CD4-positive, alpha-beta T cell treated with Interleukin-21 for 1 hour (primary cell): ENCODE measurements at places on chromosomes 4 and X.
A peak's percentile ranks its signal among the peaks of the same experiment; 100 is the strongest.

DNA sequence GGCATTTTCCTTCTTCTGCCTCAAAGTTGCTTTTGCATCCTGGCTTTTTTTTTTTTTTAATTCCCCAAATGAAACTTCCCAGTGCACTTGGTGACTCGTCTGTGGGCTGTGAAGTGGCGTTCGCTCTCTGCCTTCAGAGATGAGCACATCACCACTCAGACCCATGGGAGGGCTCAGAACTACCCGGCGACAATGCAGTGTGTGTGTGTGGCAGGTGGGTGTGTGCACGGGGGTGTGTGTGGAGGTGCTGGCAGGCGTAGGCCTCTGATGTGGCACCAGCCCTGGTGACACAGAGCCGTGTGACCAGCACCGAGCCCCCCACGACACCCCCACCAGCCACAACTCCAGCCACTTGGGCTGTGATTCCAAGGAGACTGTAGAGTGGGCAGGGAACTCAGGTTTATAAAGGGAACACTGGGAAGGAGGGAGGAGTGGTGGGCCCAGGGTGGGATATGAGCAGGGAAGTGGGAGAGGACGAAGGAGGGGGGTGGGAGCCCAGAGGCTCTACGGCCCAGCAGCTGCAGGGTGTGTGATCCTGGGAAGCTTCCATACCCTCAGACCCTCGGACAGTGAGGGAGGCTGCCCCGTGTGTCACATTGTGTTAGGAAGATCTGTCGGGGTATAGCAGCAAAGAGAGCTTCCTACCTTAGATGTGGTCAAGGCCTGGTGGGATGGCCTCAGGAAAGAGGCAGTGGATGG lies 6.0 kb upstream of the WFS1 start:
- no peak for DNase-seq

DNA sequence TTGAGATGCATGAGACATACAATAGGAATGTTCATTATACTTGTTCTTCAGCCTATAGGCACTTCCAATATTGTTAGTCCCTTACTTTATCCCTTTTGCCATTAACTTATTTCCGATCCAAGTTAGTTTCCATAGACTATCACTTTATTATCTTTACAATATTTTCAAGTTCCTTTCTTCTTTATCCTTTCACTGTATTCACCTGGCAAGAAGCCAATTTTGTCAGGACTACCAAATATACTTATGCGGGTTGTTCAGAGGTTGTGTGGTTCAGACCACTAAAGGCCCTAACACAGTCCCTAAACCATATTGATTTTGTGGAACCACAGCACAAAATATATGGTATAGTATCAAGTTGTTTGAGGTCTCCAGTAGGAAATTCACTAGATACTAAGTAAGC lies 245.0 kb upstream of the HTR2C start:
- DNase-seq, result no peak

DNA sequence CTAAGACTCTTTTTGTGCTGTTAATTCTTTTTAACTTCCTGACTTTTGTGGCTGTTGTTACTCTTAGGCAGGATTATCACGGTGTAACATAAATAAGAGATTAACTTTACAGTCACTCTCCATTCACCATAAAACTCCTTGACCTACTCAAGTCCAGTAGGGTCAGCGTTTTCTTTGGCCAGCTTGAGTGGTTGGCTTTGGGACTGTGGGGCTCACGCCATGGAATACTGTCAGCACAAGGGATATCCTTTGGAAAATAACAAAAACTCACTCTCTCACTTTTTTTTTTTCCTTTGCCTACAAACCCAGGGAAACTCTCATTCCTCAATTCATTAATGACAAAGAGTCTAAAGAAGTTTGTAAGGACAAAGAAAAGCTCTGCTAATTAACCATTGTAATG lies 89.4 kb upstream of the TLL1 start:
- DNase-seq, result no peak

- no peak for DNase-seq
These were observed 20.7 kb downstream of the SPANXC start for GRCh38 chrX:141221611-141222010.

- peak; percentile 59 for DNase-seq
These were observed at the start of gene TCEAL3 for GRCh38 chrX:103607364-103608305. Gene TCEAL3, plus strand, starts transcription at chrX:103607963. Its CDS starts 1,102 bp downstream, at chrX:103609065.

DNA sequence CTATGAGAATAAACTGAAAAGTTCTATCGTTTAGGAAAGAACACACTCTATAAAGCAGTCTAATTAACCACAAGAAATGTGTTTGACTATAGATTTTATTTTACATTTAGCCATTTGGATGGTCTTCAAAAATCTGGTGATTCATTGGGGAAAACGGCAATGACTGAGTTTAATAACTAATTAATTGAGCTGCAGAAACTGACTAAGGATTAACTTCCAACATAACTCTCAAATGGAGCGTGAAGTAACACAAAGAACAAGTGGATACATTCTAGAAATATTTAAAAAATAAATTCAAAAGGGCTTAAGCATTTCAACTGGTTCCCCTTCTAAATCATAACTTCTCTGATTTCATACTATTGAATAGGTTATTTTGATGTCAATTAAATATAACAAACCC lies 1582.4 kb downstream of the PCDH18 start:
- no peak for DNase-seq

GRCh38 chr4:165355900-165356300 lies 22.9 kb upstream of the CPE start:
- no peak for DNase-seq

GRCh38 chr4:180437601-180438000 lies 1805.6 kb upstream of the TENM3 start:
- no peak for DNase-seq

- DNase-seq, result no peak
These were observed 34.8 kb downstream of the LIN54 start for GRCh38 chr4:82975792-82976191.

DNA sequence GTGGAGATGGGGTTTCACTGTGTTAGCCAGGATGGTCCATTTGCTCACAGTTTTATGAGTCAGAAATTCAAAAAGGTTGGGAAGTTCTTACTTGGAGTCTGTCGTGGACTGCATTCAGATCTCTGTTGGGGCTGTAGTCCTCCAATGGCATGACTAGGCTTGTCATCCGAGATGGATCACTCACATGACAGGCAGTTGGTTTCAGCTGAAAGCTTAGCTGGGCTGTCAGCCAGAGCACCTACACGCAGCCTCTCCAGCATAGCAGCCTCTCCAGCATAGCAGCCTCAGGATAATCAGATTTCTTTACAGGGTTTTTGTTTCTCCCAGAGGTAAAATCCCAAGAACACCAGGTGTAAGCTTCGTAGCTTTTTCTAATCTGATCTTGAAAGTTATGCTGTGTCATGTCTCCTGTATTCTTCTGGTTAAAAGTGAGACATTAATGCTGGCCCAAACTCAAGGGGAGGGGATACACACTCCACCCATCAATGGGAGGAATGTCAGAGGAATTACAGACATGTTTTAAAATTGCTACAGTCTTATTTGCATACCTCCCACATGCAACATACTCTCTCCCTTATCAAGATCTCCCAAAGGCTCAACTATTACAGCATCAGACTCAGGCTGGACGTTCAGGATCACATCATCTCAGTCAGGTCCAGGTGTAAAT lies 31.6 kb upstream of the SOD3 start:
- no peak for DNase-seq

GRCh38 chrX:11591723-11592346 lies 73.9 kb downstream of the ARHGAP6 start:
- no peak for DNase-seq

- no peak for DNase-seq
These were observed 95.9 kb upstream of the FAT1 start for GRCh38 chr4:186819342-186820086.

DNA sequence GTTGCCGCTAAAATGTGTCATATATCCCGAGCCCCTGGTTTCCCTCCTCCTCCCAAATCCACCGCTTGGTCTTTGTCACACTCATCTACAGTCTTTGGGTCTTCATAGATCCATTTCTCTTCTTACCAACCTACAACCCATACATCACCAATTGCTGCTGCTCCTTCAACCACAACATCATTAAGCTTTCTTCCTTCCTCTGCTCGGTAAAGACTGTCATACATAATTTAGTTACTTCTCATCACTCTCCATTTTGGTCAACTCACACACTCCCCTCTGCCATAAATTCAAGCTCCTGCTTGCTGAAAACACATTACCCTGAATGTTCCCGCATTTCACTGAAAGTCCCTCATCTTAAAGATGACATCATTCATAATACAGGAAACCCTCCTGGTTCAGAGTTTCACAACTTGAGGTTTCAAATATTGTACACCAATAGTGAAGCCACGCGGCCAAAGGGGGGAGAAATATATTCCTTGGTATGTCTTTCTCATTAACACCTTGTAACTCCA lies 1.7 kb upstream of the DCTD start:
- DNase-seq, result peak; percentile 67

DNA sequence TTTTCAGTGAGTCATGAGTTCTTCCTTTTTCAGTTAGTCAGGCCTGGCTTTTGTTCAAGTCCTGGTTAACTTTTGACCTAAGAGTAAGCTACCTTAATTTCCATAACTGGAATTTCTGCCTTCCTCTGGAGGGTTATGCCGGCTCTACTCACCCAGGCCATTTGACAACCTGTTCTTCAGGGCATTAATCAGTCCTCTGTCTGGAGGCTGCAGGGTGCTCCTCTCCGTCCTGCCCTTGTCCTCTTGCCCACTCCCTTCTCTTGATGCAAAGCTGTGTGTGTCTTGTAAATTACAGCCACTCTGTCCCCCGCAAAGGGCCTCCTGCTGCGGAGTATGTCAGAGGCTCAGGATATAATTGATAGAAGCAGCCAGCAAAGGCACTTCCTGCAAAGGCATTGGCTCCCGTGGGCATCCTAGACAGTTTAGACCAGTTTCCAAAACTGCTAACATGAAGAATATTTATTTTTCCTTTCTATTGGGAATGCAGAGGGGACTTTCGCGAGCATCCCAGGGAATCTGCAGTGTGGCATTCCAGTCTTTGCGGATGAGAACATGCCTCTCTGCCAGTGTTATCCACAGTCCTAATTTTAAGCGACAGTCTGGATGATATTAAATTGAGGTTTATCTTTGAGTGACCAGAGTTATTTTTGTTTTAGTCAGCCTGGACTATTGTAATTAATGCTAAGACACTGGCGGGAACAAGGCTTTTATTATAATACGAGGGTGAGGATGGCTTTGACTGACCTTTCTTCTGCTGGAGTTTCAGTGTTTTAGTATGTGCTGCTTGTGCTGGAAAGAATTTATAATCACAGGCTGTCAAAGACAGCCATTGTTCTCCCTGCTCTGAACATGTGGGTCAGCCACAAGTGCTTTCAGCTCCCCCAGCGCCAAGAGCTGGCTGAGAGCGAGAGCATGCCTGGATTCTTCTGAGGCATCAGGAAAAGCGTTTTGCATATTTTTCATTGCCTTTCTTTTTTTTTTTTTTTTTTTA lies 74.2 kb downstream of the LIMCH1 start:
- DNase-seq, result no peak

GRCh38 chr4:153137677-153138630 lies 66.3 kb upstream of the TRIM2 start:
- no peak for DNase-seq

DNA sequence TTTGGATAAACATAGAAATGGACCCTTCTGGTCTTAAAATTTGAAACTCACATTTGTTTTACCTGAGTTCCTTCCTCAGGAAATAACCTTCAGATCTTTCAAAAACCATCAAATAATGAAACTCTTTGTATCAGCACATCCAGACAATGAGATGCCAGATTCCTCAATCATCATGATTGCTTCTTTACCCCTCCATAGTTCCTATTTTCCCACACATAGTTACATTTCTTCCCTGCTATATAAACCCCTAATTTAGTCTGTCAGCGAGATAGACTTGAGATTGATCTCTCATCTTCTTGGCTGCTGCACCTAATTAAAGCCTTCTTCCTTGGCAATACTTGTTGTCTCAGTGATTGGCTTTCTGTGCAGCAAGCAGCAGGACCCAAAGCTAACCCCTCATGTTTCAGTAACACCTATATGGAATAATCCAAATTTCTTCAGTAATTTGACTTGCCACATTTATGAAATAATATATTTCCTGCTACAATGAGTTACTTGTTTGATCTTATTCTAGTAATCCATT lies 83.9 kb upstream of the BANK1 start:
- DNase-seq, result no peak

- peak; percentile 47 for DNase-seq
These were observed 143.5 kb upstream of the GALNT7 start for GRCh38 chr4:173025131-173025530.

- DNase-seq, result no peak
These were observed 30.0 kb downstream of the WDR1 start for GRCh38 chr4:10086506-10087120.

- DNase-seq, result no peak
These were observed 500.1 kb downstream of the TRAM1L1 start for GRCh38 chr4:116585246-116585645.

DNA sequence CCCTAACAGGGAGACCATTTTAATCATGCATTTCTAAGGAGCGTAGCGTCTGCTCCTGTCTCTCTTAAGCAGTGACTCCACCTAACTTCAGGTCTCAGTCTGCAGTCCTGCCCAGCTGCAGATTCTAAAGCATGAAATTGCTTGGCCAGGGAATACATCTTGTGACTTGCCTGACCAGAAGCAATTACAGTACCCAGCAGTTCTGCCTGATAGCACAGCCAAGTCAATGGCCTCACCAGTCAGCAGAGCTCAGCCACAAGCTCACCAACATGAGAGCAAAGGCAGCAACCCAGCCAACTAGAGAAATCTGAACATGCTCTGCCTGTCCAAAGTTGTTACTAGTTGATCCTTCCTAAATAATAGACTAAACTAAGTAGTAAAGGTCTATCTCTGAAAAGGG lies 2011.9 kb upstream of the PCDH10 start:
- DNase-seq, result no peak

DNA sequence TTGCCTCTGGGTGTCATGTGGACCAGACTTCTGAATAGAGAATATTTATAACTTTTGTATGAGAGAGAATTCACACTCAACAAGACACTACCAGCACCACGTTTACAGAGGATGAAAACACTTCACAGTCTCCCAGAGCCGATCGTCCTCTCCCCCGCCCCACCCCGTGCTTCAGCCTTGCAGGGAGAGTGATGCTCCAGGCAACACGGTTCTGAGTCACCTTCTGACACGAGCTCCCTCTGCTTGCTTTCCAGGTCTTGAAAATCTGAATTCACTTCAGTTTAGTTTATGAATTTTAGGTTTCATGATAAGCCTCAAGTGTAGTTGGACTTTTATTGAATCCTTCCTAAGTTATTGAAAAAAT lies 59.8 kb downstream of the CPLX1 start:
- no peak for DNase-seq

DNA sequence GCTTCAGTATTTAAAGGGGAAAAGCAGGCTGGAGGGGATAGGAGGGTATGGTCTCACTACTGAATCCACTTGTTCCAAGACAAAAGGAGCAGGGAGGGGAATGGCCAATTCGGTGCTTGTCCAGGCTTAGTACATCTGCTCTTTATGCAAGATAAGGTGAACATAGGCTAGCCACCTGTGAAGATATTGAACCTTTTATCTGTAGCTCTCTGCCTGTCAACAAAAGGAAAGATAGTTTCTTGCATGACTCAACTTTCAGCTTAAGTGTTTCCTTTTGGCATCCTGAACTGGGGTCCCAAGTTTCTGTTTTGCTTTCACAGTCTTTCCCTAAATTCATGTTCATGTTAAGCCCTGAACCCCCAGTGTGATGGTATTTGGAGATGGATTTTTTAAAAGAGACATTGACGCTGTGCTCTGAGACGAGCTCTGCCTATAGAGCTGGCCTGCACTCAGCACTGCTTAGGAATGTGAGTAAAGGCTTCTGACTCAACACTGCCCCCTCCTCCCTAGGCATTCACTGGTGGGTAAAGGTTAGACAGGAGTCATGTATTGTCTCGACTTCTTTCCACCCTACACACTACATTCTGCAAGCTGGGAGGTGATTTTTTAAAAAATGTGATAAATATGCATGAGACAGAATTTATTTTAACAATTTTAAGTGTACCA lies 28.2 kb downstream of the FAM149A start:
- no peak for DNase-seq
